Vagina (tissue), 2 donors: ENCODE measurements at places on chromosomes 13 and 19. TPM values are rescaled to one million over a fixed set of nuclear protein-coding genes. Genes with fewer than 3 reads are reported as not detected.

DNA sequence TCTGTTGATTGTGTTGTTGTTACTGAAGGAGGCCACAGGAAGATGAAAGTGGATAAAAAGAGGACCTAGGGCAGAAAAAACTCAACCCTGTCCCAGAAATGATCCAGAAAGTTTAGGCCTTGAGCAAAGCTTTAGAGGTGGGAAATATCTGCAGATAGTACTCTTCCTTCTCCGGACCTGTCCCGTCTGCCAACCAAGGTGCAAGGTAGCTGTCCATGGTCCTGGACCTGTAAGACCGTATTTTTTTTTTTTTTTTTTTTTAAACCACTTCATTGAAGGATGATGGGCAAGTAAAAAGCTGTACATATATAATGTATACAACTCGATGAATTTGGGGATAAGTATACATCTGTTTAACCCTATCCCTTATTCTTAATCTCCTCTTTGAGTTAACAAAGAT lies 225.9 kb downstream of the OLFM4 start:
- no peak for DNase-seq

GRCh38 chr13:93182406-93182805 lies 44.2 kb upstream of the GPC6 start:
- DNase-seq = no peak

GRCh38 chr19:10473192-10473591 lies 30.0 kb downstream of the KEAP1 start:
- DNase-seq = no peak

DNA sequence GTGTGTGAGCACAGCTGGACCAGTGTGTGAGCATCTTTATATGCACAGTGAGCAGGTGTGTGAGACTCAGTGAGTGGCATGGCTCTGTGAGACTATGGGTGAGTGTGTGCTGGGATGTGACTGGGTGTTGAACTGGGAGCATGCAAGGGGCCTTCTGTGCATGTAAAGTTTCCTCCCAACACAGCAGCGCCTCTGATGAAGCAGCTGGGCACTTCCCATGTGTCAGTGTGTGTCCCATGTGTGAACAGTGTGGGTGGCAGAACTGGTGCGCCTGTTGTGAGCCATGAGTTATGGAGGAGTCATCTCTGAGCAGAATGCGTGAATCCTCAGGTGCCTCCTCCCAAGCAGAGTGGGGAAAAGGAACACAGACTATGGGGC lies 24.1 kb downstream of the LGALS16 start:
- DNase-seq = no peak

DNA sequence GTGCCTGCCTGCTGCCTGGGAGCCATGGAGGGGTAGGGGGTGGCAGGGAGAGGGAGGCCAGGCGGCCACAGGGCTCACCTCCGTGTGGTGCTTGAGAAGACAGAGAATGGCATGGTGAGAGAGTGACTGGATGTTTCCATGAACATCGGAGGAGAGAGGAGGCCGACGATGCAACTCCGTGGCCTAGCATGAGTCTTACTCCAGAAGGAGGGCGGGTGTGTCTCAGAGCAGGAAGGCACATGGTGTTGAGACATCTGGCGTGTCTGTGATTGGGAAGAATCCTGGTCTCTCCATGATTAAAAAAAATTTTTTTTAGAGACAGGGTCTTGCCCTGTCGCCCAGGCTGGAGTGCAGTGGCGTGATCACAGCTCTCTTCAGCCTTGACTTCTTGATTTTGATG lies 5.1 kb downstream of the IRGC start:
- DNase-seq = no peak

DNA sequence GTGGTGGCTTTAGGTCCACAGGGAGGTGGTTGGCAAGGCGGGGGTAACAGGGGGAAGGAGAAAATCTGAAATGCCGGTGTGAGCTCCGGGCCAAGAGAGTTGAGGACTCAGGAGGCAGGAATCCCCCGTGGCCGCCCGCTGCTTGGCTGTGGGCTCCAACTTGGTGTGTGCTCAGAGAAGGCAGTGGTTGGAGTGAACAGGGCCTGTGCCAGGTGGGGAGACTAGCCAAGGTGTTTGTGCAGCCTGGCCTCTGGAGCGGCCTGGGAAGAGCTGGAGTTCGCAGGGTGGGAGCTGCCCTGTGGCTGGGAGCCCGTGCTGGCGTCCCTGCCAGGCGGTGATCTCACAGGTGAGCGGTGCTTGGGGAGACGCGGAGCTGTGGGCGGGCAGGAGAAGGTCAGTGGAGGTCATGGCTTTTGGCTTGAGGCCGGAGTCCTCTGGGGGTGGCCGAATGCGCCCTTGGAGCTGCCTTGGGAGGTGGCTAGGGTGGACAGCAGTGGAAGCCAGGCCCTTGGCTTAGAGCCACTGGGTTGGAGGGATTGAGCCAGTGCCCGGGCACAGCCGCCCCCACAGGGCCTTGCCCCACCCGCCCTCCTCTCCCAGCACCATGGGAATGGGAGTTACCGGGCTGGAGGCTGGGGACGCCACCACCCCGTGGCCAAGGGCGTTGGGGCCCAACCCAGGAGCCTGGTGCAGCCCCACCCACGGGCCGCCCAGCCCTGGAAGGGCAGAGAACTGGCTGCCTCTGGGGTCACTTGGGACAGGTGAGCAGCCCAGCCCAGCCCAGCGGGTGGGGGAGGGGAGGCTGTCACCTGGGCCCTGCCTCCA lies 7.1 kb upstream of the CIRBP start:
- no peak for DNase-seq

GRCh38 chr19:32363175-32363574 lies 17.8 kb downstream of the ZNF507 start:
- DNase-seq = no peak

DNA sequence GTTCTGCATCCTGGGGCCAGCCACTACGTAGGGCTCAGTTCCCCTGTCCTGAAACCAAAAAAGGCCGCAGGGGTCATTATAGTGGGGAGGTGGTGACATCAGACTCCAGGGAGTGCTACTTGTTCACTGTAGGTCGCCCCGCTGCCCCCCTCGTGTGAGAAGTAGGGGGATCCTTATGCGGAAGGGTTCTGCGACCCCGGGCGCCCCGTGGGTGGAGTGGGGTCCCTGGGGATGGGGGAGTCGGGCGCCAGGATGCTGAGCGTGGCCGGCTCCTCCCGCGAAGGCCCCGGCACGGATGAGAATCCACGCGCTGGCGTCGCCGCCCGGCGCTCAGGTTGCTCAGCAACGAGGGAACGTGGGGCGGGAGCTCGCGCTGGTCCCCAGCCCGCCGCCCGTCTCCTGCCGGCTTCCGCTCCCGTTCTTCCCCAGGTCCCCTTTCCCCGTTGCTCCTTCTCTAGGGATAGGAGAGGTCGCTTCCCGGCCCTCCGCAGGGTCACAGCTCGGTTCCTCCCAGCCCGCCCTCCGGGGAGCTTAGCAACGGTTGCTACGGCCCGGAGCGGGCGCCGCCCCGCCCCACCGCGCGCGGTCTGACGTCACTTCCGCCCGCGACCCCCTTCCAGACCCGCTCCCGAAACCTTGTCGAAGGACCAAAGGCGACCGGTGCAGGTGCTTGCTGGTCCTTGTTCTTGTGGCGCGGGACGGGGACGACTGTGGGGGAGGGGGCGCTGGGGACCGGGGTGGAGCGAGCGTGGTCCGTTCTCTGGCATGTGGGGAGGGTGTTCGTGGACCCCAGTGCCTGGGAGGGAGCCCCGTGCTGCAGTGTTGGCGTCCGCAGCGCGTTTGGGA lies at the start of gene NAT14:
TSS of gene NAT14 (plus strand) at position 596 of the 846 bp plus-strand sequence. CDS start 521 bp downstream, outside the sequence.
- no peak for DNase-seq

- DNase-seq = no peak
Measured at GRCh38 chr13:90686442-90686841, 661.0 kb upstream of the MIR17HG start.

DNA sequence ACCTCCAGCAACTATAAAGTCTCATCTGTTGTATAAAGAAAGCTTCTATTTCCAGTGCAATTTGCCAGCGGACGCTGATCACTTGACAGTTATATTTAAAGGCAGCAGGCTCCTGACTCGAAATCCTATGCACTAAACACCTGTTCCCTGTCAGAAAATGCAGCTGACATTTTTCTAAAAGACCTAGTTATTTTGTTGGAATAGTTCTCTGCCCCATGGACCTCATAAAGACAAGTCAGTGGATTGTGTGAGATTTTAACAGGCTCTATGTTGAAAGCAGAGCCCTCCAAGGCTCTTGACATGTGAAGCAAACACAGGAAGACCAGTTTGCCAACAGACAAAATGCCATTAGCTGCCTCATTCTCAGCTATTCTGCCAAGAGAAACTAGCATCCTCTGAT lies 304.7 kb upstream of the KLF12 start:
- DNase-seq = no peak

DNA sequence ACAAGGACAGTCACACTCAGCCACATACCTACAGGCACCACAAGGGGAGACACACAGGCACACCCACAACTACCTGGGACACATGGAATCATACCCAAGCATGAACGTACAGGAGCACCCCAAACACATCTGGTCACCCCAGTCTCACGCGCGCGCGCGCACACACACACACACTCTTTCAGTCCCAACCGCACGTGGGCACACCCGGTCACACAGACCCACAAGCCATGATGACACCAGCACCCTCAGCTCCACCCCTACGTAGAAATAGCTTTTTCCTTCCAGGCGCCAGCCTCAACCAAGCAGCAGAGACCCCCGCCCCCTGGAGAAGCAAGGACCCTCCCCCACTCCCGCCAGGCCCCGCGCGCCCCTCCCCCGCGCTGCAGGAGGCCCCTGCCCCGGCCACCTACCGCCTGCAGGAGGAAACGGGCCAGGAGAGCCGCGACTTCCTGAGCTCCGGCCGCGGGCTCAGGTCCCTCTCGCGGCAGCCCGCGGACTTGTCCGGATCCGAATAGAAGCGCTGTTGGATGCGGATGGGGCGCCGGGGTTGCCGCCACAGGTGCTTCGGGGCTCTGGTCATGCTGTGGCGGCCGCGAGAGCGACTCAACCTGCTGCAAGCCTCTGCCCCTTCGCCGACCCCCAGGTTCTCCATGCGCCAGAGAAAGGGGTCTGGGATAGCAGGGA lies 6.4 kb upstream of the PDE4C start:
- DNase-seq = no peak

DNA sequence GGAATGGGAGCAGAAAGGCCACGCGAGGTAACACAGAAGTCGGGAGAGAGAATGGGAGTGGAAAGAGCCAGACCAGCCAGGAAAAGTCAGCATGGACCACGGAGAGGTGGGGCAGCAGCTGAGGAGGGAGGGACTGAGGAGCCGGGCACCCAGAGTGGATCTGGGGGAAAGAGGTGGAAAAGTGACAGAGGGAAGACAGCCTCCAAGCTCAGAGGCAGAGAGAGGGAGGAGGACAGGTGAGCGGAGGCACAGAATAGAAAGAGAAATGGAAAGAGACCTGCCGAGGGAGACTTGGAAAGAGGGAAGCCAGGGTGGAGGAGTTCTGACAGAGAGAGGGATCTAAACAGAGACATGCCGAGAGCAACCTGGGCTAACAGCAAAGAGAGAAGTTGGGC lies 1.6 kb downstream of the GRIK5 start:
- DNase-seq = no peak

- no peak for DNase-seq
Measured at GRCh38 chr13:97936036-97936435, 17.4 kb upstream of the IPO5 start.

GRCh38 chr13:97621025-97621424 lies 187.1 kb downstream of the RAP2A start:
- no peak for DNase-seq

GRCh38 chr13:90956031-90956430 lies 391.5 kb upstream of the MIR17HG start:
- no peak for DNase-seq

GRCh38 chr13:30037306-30037705 lies 186.9 kb upstream of the UBL3 start:
- DNase-seq = peak; percentile 85

DNA sequence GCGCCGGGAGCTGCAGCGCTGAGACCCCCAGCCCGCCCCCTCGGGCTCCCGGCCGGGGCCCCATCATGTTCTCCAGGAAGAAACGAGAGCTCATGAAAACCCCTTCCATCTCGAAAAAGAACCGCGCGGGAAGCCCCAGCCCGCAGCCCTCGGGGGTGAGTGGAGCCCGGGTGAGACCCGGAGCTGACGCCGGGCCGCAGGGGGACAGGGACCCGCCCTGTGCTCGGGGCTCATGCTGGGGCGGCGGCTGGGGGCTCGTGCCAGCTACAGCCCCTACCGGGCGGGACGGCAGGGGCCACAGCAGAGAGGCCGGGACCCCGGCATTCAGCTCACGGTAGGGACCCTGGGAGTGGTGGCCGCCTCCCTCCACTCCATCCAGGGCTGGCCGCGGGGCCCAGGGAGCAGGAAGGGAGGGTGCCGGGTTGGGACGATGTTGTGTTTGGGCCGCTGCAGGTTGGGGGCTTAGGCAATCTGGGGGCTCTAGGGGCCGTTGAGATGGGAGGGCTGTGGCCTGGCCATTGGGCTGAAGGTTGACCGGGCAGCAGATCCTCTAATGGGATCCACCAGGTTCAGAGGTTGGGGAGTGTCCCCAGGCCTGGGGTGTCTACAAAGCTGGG lies 482 bp downstream of the ARHGAP45 start:
- no peak for DNase-seq

DNA sequence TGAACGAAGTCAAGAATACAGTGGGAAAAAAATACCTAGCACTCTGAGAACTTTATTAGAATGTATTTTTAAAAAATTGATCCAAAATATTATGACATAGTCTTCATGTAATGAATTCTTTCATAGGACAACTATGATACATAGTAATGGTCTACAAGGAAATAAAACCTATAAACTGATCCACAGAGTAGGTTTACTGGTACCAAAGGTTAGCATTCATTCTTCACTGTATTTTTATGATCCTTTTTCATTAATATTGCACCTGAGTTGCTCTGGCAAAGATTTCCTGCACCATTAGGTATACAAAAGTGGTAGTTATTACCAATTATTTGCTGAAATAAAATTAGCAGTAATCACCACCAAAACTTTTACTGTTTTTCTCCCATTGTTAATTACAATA lies 4.2 kb downstream of the NEK3 start:
- no peak for DNase-seq

DNA sequence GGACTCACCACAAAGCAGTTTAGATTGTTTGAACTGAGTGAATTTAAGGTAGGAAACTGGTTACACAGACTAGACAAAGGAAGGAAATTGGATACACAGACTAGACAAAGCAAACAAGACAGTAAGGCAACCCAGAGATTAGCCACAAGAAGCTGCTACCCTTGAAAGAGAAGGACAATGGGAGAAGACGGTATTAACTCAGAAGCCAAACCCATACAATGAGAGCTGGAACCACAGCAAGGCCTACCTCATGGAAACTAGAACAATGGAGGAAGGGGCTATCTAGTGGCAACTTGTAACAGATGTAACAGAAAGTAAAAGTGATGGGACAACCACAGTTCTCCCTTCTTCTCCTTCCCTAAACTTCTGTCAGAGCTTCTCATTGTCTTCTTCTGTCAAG lies 410.9 kb upstream of the SPRY2 start:
- no peak for DNase-seq

Gene BORCS8
- total RNA-seq = 18.9 TPM

Gene RAB3A
- 5.6 TPM for total RNA-seq

Gene CYP2A6
- 2.0 TPM for total RNA-seq

Gene TGFBR3L
- 1.5 TPM for total RNA-seq

Gene CYP4F2
- 6.9 TPM for total RNA-seq

Gene NANOS3
- not detected for total RNA-seq

Gene FXYD3
- 788 TPM for total RNA-seq

Gene FRY
- 11.0 TPM for total RNA-seq
